Dermis blood vessel endothelial cell (primary cell): ENCODE measurements at places on chromosomes 2 and 18.

DNA sequence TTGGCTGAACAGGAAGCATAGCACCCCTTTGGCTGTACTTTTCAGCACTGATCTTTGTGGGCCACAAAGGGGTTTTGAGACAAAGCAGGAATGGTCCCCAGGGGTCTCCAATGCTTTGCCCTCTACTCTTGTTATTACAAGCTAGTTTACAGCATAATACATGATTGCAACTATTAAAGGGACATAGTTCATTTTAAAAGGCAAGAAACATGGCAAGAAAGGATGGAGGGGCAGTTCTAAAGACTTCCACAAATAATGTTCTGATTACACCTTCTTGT is 196.6 kb downstream of the FHOD3 start:
- DNase-seq = no peak

GRCh38 chr2:170436077-170436943 is 258.4 kb downstream of the MYO3B start:
- no peak for DNase-seq

DNA sequence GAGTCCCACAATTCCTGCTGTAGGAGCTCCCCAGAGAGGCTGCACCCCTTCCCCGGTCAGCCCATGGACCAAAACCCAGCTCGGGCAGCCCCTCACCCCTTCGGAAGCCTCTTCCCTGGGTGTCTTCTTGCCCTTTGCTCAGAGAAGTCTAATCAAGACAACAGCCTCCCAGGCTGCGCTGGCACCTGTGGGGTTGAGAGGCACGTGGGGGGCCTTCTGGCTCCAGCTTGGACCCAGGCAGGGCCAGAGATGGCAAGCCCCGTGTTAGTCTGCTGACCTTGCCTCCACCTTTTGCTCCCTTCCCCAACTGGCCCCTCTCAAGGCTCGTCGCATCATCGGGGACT is 10.4 kb downstream of the SLC4A3 start:
- no peak for DNase-seq

DNA sequence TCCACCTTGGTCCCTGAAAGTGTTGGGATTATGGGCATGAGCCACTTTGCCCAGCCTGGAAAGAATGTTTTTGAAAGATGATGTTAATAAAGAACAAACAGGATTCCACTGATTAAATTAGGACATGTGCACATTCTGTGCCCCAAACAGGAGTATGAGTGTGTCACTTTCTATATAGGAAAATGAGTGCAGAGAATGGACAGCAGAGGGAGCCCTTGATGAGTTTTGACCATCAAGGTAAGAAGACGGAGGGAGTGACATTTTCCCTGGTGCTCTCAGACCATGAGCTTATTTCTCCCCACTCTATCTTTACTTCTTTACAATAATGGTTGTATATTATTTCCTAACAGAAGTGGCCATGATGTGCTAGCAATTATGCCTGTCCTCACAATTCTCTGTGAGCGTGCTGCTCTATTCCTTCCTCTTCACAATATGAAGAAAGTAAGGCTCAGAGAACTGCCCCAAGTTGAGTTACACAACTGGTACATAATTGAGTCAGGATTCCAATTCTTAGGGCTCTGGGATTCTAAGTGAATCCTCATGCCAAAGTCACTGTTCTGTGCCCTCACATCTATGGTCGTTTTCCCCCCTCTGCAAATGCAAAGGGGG is 20.6 kb downstream of the RPL37A start:
- peak; percentile 91 for DNase-seq

GRCh38 chr2:233456111-233456510 is 101.8 kb downstream of the DGKD start:
- no peak for DNase-seq

DNA sequence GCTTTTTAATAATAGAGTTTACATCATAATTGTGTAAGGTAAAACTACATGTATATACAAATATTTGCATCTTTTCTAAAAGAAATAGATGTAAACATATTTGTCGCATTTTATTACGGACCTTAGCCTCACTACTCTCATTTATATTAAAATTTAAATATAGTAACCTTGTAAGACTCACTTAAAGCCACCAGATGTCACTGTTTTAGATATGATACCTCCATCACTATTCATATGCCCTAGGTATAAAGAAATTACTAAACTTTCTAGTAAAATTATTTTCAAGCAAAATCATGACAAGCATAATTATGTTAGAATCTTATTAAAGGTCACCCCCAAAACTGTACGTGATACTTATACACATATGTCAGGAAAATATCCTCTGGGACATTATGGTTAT is 674.3 kb upstream of the REG3G start:
- no peak for DNase-seq
